NCI-H1105 treated with DMSO at 0.1 percent for 48 hours (cell line): ENCODE measurements at places on chromosomes 7 and 10.

GRCh38 chr7:150346922-150347321 lies 5.5 kb upstream of the RARRES2 start:
- DNase-seq, result no peak

- no peak for DNase-seq
These were observed 411.3 kb downstream of the KIF20B start for GRCh38 chr10:90112681-90113080.

DNA sequence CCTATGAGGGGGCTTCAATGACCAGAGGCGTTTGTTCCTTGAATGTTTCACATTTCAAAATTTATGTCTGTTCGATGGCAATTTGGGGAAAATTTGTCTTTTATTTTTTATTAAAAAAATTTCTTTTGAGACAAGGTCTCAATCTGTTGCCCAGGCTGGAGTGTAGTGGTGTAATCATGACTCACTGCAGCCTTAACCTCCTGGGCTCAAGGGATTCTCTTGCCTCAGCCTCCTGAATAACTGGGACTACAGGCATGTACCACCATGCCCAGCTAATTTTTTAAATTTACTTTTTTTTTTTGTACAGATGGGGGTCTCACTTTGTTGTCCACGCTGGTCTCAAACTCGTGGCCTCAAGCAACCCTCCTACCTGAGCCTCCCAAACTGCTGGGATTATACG lies 39.7 kb downstream of the OTUD1 start:
- no peak for DNase-seq

DNA sequence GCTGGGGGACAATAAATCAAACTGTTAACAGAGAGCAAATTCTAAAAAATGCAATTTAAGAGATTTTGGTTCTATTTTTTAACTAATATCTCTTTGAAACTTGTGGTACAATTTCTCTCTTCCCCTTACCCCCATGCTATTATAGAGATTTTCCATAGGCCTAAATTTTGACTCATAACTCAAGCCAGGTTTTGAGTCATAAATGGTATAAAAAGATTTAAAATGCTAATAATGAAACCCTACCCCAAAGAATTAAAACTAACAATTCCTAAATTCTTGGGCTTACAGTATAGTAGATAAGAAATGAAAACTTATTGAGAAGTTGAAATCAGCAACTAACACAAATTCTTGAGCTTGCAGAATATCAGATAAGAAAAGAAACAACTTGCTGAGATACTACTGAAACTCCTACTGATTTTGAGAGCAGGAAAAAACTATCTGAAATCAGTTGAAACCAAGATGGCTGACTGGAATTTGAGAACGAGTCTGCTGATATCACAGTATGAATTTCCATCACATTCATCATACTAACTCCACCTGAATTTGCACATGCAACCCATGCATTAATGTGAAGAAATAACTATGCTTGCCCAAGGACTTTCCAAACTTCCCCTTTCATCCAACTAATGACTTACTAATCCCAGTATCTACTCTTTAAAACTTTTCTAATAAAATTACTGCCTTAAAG lies 36.3 kb downstream of the POT1 start:
- no peak for DNase-seq

DNA sequence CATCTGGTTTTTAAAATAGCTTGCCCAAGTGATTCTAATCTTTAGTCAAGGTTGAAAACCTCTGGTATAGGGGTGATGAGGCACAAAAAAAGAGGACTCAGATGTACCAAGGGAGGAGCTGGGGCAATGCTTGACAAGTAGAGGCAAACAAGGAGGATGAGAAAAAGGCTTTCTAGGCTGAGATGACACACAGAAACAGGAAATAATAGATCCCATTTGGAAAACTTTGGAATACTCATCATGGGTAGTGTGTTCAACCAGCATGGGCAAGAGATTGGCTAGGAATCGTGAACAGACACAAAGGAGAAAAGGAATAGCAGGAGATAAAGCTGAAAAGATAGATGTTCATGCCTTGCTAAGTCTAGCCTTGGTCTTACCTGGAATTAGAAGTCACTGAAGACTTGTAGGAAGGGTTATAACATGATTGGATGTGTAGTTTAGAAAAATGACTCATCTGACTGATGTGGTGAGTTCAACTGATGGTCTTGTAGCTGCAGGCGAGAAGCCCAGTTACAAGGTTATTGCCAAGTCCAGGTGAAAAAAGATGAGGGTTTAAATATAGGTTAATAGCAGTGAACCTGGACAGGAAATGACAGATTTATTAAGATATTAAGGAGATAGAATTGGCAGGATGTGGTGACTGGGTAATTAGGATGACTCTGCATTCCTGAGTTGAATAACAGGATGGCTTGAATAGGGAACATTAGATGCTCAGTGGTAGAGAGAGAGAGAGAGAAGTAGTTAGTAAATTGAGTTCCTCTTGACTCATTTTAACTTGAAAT lies 214.0 kb upstream of the LRGUK start:
- DNase-seq, result no peak

DNA sequence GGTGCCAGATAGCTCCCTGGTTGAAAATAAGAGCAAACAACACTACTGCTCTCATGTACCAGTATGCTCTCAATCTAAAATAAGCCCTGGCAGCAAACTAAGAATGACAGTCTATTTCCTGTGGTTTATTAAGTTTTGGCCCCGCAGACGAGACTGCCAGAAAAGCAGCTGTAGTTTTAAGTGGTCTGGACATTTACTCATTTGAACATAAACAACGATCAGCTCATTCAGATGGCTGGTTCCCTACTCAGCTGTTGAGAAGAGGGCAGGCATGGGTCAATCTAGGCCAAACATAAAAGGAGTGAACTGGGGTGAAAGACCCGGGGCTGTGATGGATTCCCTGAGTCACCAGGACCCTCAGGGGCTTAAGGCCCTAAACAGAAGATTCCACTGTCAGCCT lies 4.5 kb downstream of the TRIL start:
- peak; percentile 11 for DNase-seq

GRCh38 chr10:118754229-118754555 lies 578 bp downstream of the CACUL1 start:
- DNase-seq, result peak; percentile 13

DNA sequence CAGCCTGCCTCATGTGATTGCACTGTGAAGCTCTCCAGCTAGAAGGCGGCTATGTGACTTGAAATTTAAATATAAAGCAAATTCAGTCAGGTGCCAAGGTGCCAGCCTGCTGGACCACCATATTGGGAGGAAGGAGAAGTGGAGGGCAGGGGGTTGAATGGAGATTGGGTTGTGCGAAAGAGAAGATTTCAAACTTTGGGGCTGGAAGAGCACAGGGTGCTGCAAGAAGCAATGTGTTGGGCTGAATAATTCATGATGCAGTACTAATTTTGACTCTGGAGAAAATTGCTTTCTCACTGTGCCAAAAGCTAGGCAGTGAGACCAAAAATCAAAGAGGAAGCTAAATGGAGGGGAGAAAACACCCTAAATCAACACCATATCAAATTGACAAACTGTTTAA lies 335.3 kb downstream of the NRG3 start:
- DNase-seq, result no peak

GRCh38 chr10:122141821-122142640 lies 129.1 kb upstream of the BTBD16 start:
- no peak for DNase-seq

DNA sequence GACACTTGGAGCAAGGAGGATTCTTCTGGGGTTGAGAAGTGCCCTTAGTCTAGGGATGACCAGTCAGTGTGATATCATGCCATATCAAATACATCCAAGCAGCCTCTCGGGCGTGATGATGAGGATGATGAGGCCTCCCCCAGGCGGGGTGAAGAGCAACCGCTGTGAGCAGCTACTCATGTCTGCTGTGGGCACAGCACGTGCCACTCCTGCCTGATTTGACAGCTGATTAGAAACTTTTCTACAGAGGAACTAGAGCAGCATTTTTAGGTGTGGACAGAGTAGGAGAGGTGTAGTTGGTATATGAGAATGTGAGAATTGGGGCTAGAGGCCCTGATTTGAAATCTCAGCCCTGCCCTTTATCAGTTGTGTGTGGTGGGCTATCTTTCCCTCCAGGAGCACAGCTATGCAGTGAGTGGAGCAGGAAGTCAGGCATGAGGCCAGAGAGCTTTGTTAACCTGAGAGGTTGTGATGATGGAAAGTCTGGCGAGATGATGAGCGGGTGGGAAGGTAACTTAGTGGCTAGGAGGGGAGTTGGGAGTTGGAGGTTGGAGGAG lies 49.6 kb upstream of the COBL start:
- no peak for DNase-seq

DNA sequence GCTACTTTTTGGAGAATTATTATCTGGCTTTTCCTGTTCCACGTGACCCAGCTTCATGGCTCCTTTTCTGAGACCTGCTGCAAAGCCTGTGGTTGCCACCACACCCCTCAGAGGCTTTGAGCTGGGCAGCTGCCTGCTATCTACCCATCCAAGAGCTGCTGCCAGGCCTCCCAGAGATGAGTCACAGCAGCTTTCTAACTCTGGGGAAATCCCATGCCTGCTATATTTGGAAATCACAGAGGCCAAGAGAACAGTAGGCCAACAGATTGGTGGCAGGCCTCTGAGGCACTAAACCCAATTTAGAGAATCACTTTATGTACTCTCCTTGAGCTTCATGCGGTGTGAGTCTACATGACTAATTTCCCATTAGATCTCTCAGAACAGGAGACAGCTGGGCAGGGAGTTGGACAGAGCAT lies 35.2 kb downstream of the SGCE start:
- no peak for DNase-seq

GRCh38 chr10:86299562-86299961 lies 67.0 kb downstream of the GRID1 start:
- DNase-seq, result no peak

DNA sequence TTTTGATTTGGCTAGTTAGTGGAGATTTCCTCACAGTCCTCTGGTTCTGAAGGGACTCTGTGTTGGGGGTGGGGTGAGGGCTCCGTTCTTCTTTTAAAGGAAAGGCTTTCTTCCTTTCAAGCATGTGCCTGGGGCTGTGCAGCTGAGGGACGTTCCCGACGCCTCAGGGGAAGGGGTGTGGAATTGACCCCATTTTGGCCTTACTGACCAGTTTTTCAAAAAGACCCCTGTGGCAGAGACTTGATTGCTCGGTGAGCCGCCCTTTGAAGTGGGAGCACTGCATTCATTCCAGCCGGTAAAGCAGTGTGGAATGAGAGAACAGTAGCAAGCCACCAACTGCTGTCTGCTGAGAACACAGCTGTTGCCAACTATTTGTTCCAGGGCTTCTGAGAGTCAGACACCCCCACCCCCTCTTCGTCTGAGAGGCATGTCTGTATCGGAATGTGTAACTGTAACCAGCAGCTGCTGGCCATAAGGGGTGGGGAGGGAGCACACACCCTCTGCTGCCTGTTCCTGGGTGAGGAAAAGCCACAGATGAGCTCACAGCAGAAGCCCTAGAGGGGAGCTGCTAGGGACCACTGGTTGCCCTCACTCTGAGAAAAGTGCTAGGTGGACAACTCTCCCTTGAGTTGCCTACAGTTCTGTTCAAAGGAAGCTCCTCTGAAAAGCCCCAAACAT lies 33.2 kb downstream of the WBP1L start:
- DNase-seq, result no peak
